ENCODE measurements at places on chromosomes 7 and 10.
A peak's percentile ranks its signal among the peaks of the same experiment; 100 is the strongest.

- DNase-seq = no peak
Measured at GRCh38 chr10:15801147-15801546, 59.2 kb downstream of the MINDY3 start.

GRCh38 chr7:591856-592628, 72.4 kb upstream of the PDGFA start:
- no peak for DNase-seq

DNA sequence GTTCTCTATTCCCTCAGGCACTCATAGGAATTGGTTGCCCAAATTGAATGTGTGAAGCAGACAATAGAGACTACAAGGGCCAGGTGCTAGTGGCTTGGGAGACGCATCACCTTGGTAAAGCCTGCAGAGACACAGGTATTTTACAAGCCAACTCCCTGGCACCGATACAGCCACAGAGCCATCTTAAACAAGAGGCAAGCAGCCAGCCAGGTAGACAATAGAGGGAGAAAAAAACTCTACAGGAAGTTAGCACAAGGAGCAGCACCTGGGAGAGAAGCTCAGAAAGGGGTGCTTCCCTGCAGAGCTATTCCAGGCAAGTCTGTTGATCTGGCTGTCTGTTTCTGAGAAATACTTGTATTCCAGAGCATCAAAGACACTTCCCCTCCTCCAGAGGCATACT, 43.0 kb upstream of the CDK1 start:
- no peak for DNase-seq

DNA sequence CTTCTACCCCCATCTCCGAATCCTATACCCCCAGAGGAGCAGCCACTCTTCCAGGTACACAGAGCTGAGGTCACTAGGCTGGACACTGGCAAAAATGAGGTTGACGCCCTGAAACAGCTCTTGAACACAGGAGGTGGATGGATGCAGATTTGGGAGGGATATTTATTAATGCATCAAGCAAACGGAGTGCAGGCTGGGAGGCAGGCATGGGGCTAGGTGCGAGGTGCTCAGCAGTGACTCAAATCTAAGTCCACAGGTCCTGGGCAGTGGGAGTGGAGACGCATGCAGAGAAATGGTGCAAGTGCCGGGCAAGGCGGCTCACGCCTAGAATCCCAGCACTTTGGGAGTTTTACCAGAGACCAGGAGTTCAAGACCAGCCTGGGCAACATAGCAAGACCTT, 11.0 kb downstream of the GUSB start:
- no peak for DNase-seq

- no peak for DNase-seq
Measured at GRCh38 chr10:20088061-20088701, 271.9 kb downstream of the PLXDC2 start.

GRCh38 chr7:127678947-127679346, 27.0 kb downstream of the SND1 start:
- peak; percentile 19 for DNase-seq

DNA sequence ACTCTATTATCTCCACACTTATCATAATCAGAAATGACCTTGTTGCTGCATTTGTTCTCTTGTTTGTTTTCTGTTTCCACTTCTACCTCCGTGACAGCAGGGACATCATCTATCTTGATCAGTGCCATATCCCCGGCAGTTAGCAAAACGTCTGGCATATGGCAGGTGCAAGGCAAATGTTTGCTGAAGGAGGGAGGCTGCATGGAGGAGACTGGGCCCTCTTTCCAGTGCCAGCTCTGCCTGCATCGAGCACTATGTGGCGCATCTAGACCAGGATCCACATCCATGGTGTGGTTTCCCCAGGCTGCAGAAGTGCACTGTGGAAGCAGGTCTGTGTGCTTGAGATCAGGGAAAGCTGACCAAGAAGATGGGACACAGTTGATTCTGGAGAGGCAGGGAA, 181.2 kb downstream of the KCNMA1 start:
- DNase-seq = no peak

DNA sequence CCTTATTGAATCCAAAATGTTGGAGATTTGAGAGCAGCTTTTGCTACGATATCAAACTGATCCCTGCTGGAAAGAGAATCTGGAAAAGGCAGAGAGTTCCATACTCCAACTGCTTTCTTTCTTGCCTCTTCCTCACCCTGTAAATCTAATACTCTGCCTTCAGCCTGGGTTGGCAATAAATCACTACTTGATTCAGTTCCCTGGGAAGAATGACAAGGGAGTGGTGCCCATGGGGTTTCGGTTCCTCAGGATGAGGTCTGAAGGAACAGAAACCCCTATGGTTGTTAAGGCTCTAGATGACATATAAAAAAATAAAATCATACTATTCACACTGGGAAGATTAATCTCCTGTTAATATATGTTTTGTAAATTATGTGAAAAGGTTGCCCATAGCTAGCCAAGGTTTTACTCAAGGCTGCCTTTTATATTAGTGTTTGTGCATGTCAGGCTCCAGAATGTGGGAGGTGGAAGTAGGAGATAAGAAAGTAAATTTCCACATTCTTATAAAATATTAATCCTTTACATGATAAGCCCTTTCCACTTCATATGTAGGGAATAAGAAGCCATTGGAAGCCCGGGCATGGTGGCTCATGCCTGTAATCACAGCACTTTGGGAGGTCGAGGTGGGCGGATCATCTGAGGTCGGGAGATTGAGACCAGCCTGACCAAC, 106.2 kb upstream of the CACNA2D1 start:
- no peak for DNase-seq

- DNase-seq = no peak
Measured at GRCh38 chr10:11197266-11197712, 179.6 kb downstream of the CELF2 start.

All from dermis microvascular lymphatic vessel endothelial cell (primary cell).